Neural progenitor cell (in vitro differentiated cells): ENCODE measurements at places on chromosomes 16 and 17. TPM values are rescaled to one million over a fixed set of nuclear protein-coding genes. Genes with fewer than 3 reads are reported as not detected.

Gene MYL4
- 0.37 and 0.93 TPM in 2 replicates for total RNA-seq

GRCh38 chr16:657487-657886, 8.3 kb downstream of the WDR90 start:
- no peaks in the 10 kb centered on the region for H3K27me3 ChIP-seq
- H3K27ac ChIP-seq: no peak overlapping the region
- H3K4me3 ChIP-seq: no peak overlapping the region
- DNase-seq: no peak
- H3K4me1 ChIP-seq: peaks cover 3% of the 10 kb centered on the region

DNA sequence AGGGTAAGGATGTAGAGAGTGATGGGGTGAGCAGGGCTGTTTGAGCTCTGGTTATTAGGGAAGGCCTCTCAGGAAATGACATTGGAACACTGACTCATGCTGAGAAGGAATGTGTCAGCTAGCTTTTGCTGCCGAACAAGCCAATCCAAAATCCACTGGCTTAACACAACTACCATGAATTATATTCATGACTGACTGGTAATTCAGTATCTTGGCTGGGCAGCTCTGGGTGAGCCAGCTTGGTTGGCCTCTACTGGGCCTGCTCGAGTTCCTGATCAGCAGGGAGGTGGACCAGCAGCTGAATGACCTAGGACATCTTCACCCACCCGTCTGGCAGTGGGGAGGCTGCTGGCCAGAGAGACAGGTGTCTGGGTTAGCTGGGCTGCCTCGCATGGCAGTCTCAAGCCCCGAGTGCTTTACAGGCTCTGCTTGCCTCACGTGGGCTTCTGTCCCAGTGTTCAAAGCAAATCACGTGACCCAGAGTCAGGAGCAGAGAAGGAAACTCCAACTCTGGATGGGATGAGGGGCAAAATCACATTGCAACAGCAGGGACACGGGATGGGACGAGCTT, 209.4 kb downstream of the KATNIP start:
- no peaks in the 10 kb centered on the region for H3K4me1 ChIP-seq
- no peak for DNase-seq
- no peaks in the 10 kb centered on the region for H3K36me3 ChIP-seq
- H3K27ac ChIP-seq: no peak overlapping the region
- no peaks in the 10 kb centered on the region for H3K27me3 ChIP-seq

DNA sequence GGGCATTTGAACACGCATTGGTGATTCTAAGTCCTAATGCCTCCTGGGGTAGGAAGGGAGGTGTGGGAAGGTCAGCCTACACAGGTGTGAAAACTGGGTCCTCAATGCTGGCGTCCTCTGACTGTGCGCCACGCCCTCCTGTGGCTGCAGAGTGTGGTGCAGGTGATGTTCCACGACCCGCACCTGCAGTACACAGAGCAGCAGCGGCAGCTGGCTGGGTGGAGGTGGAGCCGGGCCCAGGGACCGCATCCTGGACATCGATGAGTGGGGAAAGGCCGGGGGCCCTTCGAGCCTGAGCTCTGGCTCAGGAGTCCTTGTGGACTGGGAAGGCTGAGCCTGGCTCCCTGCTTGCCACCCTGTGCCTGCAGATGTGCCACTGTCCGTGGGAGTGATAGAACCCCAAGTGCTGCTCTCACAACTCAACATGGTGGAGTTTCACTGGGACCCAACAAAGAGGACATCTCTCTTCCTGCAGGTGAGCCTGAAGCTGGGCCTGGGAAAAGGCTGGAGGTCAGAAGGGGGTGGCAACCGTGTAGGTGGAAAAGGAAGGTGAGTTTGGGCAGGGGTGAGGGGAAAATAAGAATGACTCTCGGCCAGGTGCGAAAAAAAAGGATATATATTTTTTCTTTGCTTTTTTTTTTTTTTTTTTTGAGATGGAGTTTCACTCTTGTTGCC, 14.0 kb upstream of the STAC2 start:
- H3K36me3 ChIP-seq: no peaks in the 10 kb centered on the region
- H3K4me3 ChIP-seq: no peak overlapping the region
- no peaks in the 10 kb centered on the region for H3K27me3 ChIP-seq
- no peak overlapping the region for H3K27ac ChIP-seq
- H3K4me1 ChIP-seq: no peaks in the 10 kb centered on the region

DNA sequence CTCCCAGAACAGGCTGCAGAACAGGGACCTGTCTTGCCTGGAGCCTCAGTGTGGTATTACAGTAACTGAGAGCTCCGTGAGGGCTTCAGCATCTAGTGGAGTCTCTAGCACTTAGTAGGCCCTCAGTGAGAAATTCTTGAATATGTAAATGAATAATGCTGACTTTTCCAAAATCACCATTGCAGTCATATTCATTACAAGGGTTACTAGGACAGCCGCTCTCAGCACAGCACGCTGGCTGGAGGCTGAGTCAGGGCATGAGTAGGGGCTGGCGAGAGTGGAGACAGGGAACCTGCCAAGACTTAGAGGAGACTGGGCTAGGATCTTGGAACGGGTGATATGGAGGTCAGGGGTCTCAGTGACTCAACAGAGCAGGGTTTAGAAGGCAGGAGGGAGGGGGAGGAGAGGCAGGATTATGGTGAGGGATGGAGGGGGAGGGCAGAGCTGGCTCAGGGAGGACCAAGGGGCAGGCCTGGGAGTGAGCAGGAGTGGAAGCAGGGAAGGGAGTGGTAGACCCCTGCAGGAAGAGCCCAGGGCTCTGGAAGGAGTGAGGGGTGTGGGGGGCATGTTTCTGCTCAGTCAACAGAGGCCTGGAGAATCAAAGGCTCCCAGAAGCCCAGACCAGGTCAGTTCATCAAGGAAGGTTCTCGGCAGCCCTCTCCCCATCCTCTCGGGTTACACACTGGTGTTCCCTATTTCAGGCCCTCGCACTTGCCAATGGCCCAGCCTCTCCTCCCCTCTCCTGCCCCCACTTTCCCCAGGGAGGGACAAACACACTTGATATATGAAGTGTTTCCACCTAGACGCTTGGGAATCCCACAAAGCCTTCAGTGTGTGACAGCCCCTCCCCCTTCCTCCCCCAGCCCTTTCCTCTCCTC, 42.3 kb downstream of the FZD2 start:
- H3K4me3 ChIP-seq: no peak overlapping the region
- H3K27ac ChIP-seq: no peak overlapping the region
- peak; percentile 70 for DNase-seq
- peaks cover 16% of the 10 kb centered on the region for H3K4me1 ChIP-seq
